NCI-H526 treated with DMSO at 0.1 percent for 48 hours (cell line): ENCODE measurements at places on chromosomes 2 and 18.
A peak's percentile ranks its signal among the peaks of the same experiment; 100 is the strongest.

- DNase-seq, result no peak
These were observed 50.0 kb upstream of the ATP8B1 start for GRCh38 chr18:57853133-57853532.

DNA sequence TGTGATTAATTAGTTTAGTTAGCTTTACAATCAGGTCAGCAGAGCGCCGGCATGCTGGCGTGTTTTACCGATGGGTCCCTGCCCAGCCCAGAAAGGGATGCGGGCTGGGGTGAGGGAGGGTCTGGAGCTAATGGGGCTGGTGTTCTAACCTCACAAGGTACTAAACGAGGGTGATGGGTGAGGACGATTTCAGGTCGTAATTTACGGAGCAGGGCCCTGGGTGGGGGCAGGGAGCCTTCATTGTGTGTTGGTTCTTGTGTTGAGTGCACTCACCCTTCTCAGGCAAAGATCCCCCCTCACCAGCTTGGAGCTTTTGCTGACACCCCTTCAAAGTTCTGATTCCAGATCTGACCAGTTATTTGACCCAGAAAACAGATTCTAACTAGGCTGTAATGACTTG lies 39.5 kb downstream of the PTGR3 start:
- DNase-seq, result no peak

GRCh38 chr2:189074506-189074905 lies 100.3 kb downstream of the COL3A1 start:
- DNase-seq, result peak; percentile 66

DNA sequence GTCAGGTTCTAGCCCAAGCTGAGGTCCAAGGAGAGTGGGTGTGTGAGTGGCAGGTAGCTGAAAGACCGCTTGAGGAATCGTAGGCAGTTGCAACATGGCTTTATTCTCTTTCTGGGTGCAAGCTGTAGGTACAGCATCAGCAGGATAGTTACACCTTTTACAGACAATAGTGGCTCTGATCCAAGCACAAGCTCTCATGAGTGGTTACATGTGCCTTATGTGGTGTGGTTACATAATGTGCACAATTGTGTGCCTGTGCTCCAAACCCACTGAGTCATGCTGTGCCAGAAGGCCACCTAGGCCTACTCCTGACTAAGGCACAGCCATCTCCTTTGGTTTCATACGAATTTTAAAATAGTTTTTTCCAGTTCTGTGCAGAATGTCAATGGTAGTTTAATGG lies 227.6 kb downstream of the SATB2 start:
- no peak for DNase-seq

DNA sequence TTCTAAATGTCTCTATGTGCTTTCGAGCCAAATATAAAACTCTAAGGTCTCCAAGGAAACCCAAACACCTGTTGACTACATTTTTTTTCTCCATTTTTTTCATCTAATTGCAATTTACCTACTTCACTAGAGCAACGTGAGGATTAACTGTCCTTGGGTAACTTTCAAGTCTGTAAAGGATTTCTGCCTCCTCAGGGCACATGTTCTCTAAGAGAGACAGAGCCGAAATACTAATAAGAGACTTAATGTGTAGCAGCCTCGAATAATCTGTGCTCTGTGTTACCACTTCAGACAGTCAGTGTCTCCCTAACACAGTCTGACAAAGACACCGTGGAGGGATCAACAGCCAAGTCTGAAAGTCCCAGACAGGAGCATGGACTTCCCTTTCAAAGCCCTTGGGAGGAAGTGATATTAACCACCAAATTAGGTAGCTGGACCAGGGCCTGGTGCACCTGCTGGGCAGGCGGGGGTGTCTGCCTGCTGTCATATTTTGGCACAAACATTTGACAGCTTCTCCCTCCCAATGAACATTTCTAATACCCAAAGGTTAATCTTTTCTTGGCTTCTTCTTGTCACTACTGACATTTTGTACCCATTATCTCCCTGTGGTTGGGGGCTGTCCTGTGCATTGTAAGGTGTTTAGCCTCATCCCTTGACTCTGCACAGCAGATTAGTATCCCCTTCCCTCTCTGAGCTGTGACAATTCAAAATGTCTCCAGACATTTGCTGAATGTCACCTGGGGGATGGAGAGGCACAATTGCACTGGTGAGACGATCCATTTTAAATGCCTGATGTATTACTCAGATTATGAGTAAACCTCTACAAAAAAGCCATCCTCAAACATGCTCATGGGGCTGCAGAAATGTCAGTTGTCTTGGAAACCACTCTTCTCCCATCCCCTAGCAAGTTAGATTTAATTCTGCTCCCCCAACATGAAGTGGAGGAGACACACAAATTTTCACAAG lies 45.7 kb upstream of the LYPD1 start:
- no peak for DNase-seq

- DNase-seq, result no peak
These were observed 1860.1 kb downstream of the SUCLG1 start for GRCh38 chr2:82599021-82599420.

GRCh38 chr18:45981821-45982220 lies 14.7 kb upstream of the EPG5 start:
- DNase-seq, result no peak

- no peak for DNase-seq
These were observed 99.6 kb downstream of the TXNL1 start for GRCh38 chr18:56538746-56539145.
